ENCODE measurements at places on chromosomes 11 and 22.

DNA sequence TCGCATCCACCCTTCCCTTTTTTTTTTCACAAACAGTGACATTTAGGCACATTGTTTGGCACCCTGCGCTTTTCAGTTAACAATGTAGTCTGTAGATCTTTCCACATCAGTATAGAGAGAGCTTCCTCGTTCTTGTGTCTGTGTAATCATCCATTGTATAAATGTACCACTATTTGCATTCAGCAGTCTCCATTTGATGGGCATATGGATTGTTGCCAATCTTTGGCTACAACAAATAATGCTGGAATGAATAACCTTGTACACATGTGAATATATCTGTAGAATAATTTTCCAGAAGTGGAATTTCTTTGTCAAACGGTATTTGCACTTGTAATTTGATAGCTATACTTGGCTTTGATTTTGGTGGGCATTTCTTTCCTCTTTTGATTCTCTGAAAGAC, 17.1 kb downstream of the MPEG1 start:
- no peak for DNase-seq

GRCh38 chr22:36218648-36219193, 17.1 kb upstream of the APOL4 start:
- DNase-seq: no peak

GRCh38 chr22:36330655-36331305, 57.0 kb downstream of the MYH9 start:
- peak; percentile 78 for DNase-seq

DNA sequence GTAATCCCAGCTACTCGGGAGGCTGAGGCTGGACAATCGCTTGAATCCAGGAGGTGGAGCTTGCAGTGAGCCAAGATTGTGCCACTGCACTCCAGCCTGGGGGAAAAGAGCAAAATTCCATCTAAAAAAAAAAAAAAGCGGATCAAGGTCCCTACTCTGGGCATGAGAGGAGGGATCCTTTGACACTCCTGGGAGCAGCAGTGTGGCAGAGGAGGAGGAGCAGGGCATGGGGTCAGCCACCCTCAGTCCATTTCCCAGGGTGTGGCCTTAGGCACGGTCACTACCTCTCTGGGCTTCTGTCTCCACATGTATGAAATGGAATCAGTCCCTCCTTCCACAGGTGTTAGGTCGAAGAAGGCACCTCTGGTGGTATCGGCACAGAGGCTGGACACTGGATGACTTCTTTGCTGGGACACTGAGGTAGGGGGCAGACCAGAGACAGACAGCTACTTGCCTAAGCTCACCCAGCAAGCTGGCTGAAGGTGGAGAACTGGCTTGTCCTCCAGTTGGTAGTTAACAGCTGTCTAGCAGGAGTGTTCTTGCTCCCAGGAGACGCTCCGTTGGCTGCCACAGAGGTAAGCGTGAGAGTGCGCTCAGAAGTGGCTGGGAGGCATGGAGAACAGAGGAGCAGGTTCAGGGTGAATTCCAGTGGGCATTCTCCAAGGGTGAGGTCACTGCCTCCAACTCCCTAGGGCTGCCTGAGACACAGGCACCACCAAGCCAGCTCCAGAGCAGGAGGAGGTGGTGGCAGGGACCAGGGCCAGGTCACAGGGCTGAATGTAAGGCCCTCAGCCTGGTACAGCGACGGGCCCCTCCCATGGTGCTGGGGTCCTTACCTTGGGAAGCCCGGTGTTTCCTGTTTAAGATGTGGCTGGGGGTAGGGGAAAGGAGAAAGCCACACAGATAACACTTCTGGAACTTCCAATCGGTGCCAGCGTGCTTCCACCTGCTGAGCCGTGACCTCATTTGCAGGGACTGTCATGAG, 19.5 kb downstream of the TXN2 start:
- DNase-seq: peak; percentile 67

DNA sequence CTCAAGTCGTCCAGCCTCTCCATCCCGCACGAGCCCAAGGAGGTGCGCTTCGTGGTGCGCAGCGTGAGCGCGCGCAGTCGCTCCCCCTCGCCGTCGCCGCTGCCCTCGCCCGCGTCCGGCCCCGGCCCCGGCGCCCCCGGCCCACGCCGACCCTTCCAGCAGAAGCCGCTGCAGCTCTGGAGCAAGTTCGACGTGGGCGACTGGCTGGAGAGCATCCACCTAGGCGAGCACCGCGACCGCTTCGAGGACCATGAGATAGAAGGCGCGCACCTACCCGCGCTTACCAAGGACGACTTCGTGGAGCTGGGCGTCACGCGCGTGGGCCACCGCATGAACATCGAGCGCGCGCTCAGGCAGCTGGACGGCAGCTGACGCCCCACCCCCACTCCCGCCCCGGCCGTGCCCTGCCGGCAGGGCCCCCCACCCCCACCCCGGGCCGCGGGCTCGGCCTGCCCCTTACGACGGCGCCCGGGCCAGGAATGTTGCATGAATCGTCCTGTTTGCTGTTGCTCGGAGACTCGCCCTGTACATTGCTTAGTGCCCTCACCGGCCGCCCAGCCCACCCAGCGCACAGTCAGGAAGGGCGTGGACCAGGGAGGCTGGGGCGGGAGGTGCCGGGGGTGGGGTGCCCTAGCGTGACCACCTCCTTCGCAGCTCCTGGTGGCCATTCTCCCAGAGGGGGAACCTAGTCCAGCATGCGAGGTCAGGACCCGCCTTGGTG, 6.9 kb upstream of the ACR start:
- no peak for DNase-seq

DNA sequence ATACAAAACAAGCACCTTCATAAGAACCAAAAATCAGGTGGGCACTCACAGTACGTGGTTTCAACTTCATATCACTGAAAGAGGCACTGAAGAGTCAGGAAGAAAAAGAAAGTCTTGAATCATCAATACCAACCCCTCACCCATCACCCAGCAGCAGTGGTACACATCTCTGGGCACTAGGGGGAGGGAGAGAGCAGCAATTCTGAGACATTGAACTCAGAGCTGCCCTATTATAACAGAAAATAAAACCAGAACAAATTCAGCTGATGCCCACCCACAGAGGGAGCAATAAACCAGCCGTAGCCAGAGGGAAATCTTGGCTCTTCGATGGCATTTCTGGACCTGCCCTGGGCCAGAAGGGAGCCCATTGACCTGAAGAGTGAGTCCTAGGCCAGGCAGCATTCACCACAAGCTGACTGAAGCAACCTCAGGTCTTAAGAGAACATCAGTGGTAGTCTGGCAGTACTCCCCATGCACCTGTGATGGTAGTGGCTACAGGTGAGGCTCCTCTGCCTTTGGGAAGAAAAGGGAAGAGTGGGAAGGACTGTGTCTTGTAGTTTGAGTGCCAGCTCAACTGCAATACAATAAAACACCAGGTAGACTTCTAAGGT, 42.2 kb upstream of the FAM181B start:
- peak; percentile 85 for DNase-seq

- no peak for DNase-seq
Measured at GRCh38 chr11:95516786-95517185, 272.8 kb downstream of the FAM76B start.

DNA sequence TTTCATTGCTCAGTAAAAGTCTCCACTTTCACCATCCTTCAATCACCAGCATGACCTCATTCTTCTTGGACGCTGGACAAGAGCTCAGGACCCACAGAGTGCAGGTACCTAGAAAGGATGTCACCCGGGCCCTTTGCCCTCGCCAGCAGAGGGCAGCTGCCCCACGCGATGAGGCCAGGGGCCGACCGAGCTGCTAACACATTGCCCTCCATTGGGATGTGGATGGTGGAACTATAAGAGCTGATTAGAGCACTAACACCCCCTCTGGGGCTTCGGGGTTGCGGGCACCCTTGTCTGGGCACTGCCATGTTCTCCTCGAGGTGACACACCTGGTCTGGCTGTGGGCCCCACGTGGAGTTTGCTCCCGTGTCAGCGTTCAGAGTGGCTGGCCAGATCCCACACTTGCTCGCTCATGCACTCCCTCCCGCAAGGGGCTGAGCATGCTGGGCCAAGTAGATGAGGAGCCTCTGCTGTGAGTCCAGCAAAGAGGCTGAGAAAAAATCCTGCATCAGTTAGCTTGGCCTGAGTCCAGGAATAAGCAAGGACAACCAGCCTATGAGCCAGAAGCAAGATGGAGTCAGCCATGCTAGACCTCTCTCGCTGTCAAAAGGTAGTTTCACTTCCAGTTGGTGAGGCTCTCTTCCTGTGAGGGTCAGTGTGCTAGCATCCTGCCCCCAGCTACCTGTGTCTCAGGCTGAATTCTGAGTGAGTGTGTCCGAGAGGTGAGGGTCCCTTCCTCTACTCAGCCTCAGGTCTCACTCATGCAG, 9.8 kb downstream of the KRTAP5-6 start:
- DNase-seq: no peak

DNA sequence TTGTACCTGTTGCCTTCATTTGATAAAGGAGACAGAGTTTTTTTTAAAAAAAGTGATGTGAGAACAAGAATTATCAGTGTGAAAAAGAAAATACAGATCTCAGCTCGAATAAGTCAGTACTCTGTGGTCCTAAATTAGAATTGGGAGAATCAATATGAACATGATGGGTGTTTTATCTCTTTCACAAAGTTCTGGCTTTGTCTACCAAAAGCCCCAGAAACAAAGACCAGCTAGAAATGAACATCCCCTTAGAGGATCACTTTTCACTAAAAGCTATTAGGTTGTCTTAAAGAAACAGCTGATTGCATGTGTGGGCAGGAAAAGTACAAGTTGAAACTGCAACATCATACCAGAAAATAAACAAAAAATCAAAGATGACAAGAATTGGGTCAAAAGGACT, 8.4 kb upstream of the ST14 start:
- DNase-seq: no peak

DNA sequence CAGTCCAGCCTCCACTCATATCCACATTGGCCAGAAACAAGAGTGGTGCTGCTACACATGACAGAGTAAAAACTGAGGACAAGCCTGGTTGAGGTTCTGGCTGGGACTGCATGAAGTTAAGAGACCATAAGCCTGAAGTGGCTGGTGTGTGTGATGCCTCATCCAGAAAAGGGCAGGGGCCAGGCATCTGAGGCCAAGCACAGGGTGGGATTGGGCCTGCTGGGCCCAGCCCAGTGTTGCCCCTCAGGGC, 25.3 kb downstream of the ARVCF start:
- no peak for DNase-seq

GRCh38 chr22:45960477-45961386, 16.2 kb downstream of the WNT7B start:
- no peak for DNase-seq

DNA sequence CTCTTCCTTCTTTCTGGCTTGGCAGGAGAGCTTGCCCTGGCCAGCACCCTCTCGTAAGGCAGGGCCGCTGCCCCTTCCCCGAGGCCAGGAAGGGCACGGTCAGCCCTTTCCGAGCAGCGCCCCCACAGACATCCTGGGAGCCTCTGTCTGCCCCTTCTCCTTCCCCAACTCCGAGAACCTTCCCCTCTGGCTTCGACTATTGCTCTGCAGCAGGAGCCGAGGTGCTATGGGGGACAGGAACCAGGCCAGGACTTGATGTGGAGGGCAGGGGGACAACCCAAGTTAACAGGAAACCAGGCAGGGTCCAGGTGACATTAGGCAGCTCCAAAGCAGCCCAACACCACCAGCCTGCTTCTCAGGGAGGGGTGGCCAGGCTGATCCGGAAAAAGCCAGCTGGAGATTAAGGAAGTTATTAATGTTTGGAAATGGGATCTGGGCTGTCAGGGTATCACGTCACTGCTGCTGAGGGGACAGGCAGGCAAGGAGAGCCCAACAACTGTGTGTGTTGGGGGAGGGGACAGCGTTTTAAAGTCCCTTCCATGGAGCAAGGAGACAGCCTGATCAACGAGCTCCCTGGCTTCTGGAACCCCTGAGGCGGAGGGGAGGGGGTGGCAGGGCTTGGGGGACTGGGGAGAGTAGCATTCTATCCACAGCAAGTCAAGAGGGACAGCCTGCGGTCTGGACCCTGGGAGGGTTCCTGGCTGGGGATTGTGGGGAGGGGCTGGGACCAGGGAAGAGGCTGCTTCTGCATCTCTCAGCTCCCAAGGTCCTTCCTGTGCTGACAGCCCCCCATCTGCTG, 27.3 kb downstream of the SYT7 start:
- DNase-seq: no peak

GRCh38 chr11:11347592-11347991, 5.5 kb downstream of the CSNK2A3 start:
- no peak for DNase-seq

GRCh38 chr11:69773626-69774353, 1.4 kb downstream of the FGF4 start:
- DNase-seq: no peak

- DNase-seq: peak; percentile 99
Measured at GRCh38 chr22:27238935-27239510, 562.5 kb downstream of the MN1 start.

- no peak for DNase-seq
Measured at GRCh38 chr11:6855971-6856541, 6.8 kb upstream of the OR10A2 start.

DNA sequence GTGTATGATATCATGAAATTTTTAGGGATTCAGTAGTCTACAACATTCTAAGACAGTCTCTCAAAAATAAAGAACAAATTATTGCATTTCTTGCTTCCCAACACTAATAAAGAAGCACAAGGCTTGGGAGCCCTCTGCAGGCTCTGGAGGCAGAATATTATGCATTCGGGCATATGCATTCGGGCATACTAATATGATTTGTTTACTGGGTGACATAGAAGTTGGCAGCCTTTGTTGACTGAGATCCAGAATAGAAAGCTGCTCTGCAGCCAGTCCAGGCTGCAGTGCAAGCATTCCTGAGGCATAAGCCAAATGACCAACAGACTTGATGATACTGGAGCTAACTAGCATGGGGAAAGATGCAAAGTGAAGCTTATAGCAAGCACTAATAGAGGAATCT, 945.5 kb downstream of the OPCML start:
- no peak for DNase-seq

DNA sequence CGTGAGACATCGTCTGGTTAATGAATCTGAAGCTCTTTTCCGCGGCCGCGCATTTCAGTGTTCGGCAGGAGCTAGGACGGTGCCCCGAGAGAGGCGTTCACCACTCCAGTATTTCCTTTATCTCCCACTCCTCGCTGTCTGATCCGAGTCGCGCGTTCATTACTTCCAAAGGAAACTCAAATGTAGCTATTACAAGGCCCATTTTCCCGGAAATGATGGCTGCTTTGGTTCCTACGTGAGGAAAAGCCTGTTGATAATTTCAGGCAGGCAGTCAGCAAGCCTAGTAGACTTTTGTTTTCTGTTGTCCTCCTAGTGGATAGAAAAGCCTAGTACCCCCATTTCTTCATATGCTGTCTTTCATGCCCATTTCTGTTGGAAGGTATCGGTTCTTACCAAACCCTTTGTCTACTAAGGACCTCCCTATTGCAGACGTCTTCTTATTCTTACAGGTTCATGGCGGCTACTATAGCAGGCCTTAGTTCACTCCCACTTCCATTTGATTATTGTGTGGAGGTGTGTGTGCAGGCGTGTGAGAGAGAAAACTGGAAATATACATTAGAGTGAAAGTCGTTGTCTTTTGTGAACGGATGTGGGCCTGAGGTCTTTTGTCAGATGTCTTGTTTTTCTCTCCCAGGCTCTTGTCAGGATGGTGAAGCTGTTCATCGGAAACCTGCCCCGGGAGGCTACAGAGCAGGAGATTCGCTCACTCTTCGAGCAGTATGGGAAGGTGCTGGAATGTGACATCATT, 737 bp downstream of the RBM4 start:
- peak; percentile 71 for DNase-seq

All from endothelial cell of umbilical vein (primary cell).